ENCODE measurements at places on chromosomes 4 and X. TPM values are rescaled to one million over a fixed set of nuclear protein-coding genes. Genes with fewer than 3 reads are reported as not detected.

TDO2 gene
- 1.5 TPM for total RNA-seq

IRS4 gene
- not detected for total RNA-seq

NSD2 gene
- total RNA-seq: 84.3 TPM

NHSL2 gene
- total RNA-seq: 25.6 TPM

CNKSR2 gene
- 4.3 TPM for total RNA-seq

NMU gene
- not detected for total RNA-seq

TRMT10A gene
- 5.6 TPM for total RNA-seq

UGT8 gene
- 0.49 TPM for total RNA-seq

EIF4E gene
- total RNA-seq: 87.6 TPM

PRRG3 gene
- total RNA-seq: 2.2 TPM

GLRA3 gene
- total RNA-seq: under 0.01 TPM

FRMPD3 gene
- under 0.01 TPM for total RNA-seq

SH3TC1 gene
- total RNA-seq: 0.81 TPM

CCDC120 gene
- total RNA-seq: 1.1 TPM

ADAMTS3 gene
- 4.5 TPM for total RNA-seq

RGN gene
- total RNA-seq: 4.0 TPM

PITX2 gene
- total RNA-seq: 18.1 TPM

FNIP2 gene
- total RNA-seq: 23.6 TPM

UGT2B11 gene
- not detected for total RNA-seq

NLGN4X gene
- 0.24 TPM for total RNA-seq

FAM193A gene
- 26.8 TPM for total RNA-seq

SUPT20HL2 gene
- total RNA-seq: not detected

TLR6 gene
- total RNA-seq: 3.1 TPM

HMGN5 gene
- total RNA-seq: 0.49 TPM

PI4K2B gene
- 26.1 TPM for total RNA-seq

DAPP1 gene
- total RNA-seq: not detected

PDZD4 gene
- total RNA-seq: 1.8 TPM

ANAPC4 gene
- 25.2 TPM for total RNA-seq

JCHAIN gene
- total RNA-seq: 2.4 TPM

WNK3 gene
- 4.9 TPM for total RNA-seq

XAGE3 gene
- total RNA-seq: not detected

DCAF4L1 gene
- not detected for total RNA-seq

PROM1 gene
- total RNA-seq: under 0.01 TPM

NOX1 gene
- total RNA-seq: not detected

DGAT2L6 gene
- not detected for total RNA-seq

RHOXF2B gene
- total RNA-seq: not detected

APELA gene
- 2.9 TPM for total RNA-seq

P2RY4 gene
- not detected for total RNA-seq

FGF13 gene
- total RNA-seq: 2.3 TPM

DMRTC1 gene
- not detected for total RNA-seq

TEC gene
- total RNA-seq: 2.4 TPM

ADH1C gene
- total RNA-seq: not detected

Measured in hair follicle dermal papilla cell (primary cell).